Fibroblast of the aortic adventitia (primary cell): ENCODE measurements at places on chromosomes 11 and 22.

DNA sequence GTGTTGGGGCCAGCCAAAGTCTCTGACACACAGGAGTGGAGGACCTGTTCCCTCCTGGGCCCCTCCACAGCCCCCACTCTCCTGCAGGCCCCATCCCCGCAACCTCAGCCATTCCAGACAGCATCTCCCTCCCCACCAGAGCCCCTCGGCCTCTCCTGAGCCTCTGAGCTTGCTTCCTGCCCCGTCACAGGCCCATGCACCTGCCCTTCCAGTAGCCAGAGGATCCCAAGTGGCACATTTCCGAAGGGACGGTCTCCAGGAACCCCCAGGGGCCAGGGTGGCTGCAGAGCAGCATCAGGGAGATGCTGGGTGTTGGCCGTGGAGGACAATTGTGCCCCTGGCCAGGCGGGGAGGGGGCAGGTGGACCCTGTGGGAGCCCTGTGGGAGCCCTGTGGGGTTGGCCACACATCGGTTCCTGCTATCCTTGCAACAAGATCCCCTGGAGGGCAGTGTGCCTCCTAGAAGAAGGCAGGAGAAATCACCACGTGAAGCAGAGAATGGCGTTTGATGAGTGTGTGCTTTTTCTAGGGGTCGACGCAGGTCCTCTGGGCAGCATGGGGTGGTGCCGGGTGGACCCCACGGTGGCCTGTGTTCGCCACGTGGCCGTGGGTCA, 45.3 kb upstream of the PPARA start:
- no peak for DNase-seq

- peak; percentile 66 for DNase-seq
Observed at GRCh38 chr11:10302744-10303557, 1.9 kb upstream of the ADM start.

- no peak for DNase-seq
Observed at GRCh38 chr11:5239046-5239445, 4.8 kb upstream of the HBD start.

- DNase-seq, result peak; percentile 59
Observed at GRCh38 chr11:119729951-119730613, 1.1 kb upstream of the NECTIN1 start.
